Heart left ventricle (tissue), 16 donors: ENCODE measurements at places on chromosomes 2 and 18. TPM values are rescaled to one million over a fixed set of nuclear protein-coding genes. Genes with fewer than 3 reads are reported as not detected.

DNA sequence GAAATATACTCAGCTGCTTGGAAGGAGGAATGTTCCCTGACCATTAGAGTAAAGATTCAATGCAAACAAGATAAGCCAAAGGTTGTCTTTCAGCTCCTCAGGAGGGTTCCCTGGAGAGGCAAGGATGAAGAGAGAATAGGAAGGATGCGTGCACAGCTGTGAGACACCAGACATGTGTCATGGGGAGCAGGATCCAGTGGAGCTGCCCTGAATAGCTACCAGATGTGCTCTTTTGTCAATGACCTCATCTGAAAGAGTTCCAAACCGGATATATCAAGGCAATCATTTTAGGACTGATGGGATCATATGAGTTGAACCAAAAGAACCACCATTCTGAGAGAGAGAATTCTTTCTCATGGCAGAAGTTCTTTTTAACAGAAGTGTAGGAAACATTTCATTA is 490.6 kb downstream of the IRS1 start:
- H3K36me3 ChIP-seq: no peaks in the 10 kb centered on the region
- peak; percentile 34 for DNase-seq
- H3K4me1 ChIP-seq: no peaks in the 10 kb centered on the region
- no peaks in the 10 kb centered on the region for H3K27me3 ChIP-seq
- no peak overlapping the region for H3K4me3 ChIP-seq

- peaks cover 14% of the 10 kb centered on the region for H3K4me1 ChIP-seq
- no peak overlapping the region for H3K27ac ChIP-seq
- H3K36me3 ChIP-seq: no peaks in the 10 kb centered on the region
- no peak overlapping the region for H3K4me3 ChIP-seq
- no peak for DNase-seq
These were observed 175.0 kb downstream of the PRKCE start for GRCh38 chr2:45826460-45826859.

R3HDM1 gene
- 17.0 TPM for total RNA-seq

GRCh38 chr2:180819106-180819505 is 161.3 kb upstream of the UBE2E3 start:
- no peaks in the 10 kb centered on the region for H3K36me3 ChIP-seq
- H3K4me1 ChIP-seq: no peaks in the 10 kb centered on the region
- H3K27ac ChIP-seq: no peak overlapping the region
- no peaks in the 10 kb centered on the region for H3K27me3 ChIP-seq
- no peak overlapping the region for H3K4me3 ChIP-seq
- DNase-seq: no peak

DNA sequence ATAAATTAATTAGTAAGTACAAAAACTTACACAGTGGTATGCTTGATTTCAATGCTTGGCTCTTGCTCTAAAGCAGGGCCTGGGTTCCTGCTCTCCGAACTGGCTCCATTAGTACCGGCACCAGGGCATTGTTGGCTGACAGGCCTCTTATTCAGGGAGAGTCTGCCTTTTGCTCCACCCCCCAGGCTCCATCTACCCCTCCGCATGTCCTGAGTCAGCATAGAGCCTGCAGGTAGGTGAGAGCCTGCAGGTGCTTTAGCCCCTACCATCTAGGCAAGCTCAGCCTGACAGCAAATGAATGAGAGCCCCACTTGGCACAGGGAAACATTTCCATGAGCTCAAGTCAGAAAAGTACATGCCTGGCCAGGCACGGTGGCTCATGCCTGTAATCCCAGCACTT is 35.1 kb upstream of the EFHD1 start:
- H3K36me3 ChIP-seq: no peaks in the 10 kb centered on the region
- DNase-seq: no peak
- no peaks in the 10 kb centered on the region for H3K27me3 ChIP-seq
- H3K4me3 ChIP-seq: no peak overlapping the region

GRCh38 chr18:63962137-63962536 is 7.7 kb upstream of the SERPINB8 start:
- no peak for DNase-seq
- no peaks in the 10 kb centered on the region for H3K36me3 ChIP-seq
- H3K4me3 ChIP-seq: no peak overlapping the region
- no peak overlapping the region for H3K27ac ChIP-seq

DNA sequence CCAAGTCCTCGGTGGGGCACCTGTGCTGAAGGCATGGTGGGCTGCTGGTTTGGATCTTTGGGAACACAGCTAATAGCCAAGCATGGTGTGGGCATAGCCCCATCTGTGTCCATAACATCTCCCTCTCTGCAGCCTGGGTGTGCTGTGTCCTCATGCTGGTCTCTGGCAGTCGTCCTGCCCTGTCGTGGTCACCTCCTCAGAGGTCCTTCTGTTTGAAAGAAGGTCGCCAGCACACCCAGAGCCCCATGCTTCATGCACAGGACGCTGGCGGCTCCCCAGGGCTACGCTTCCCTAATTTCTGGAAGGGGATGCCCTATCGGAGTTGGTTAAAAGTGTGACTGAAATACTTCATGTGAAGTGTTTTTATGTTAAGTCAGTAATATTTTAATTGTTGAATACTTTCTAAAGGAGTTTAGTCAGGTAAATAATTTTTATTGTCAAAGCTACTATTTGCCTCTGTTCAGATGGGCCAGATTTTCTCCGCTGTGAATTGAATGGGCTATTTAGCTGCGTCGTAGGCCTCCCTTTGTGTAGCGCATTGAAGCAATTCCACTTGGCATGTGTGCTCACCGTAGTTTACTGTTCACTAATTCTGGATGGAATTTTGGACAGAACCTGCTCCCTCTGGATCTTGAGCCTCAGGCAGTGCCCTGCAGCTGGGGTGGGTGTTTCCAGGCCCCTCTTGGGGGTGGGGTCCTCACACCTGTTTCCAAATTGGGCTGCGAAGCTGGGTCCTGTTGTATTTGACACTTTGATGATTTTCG is 81.9 kb downstream of the WDSUB1 start:
- H3K27ac ChIP-seq: no peak overlapping the region
- no peak for DNase-seq
- H3K4me3 ChIP-seq: no peak overlapping the region
- no peaks in the 10 kb centered on the region for H3K27me3 ChIP-seq

GRCh38 chr2:225895126-225895525 is 495.6 kb downstream of the NYAP2 start:
- H3K27ac ChIP-seq: no peak overlapping the region
- no peaks in the 10 kb centered on the region for H3K27me3 ChIP-seq
- H3K4me1 ChIP-seq: no peaks in the 10 kb centered on the region
- H3K4me3 ChIP-seq: no peak overlapping the region

GRCh38 chr2:135954020-135954601 is 31.3 kb downstream of the DARS1 start:
- DNase-seq: no peak
- H3K36me3 ChIP-seq: peaks cover 3% of the 10 kb centered on the region
- no peak overlapping the region for H3K27ac ChIP-seq
- H3K4me1 ChIP-seq: peaks cover 15% of the 10 kb centered on the region
- no peaks in the 10 kb centered on the region for H3K27me3 ChIP-seq

GRCh38 chr2:1548910-1549673 is 135.8 kb downstream of the TPO start:
- no peaks in the 10 kb centered on the region for H3K27me3 ChIP-seq
- peaks cover 15% of the 10 kb centered on the region for H3K4me1 ChIP-seq
- no peak overlapping the region for H3K27ac ChIP-seq
- no peaks in the 10 kb centered on the region for H3K36me3 ChIP-seq
- no peak for DNase-seq
- no peak overlapping the region for H3K4me3 ChIP-seq

DNA sequence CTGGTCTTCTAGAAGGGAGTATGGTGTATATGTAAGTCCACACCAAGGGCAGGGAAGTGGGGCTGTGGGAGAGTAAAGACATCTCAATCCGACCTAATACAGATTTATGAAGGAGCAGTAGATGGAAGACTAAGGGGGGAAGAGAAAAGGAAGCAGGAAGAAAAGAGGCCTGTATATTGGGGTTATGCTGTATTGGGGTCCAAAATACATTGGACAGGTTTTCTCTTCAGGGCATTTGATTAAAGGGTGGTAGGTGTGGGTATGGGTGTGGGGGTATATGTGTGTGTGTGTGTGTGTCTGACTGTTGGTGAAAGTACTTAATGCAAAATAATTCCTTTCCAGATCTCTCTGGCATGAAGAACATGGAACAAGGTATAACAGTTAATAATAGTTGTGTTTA is 33.6 kb upstream of the SCYGR2 start:
- H3K27ac ChIP-seq: no peak overlapping the region
- no peak for DNase-seq
- H3K36me3 ChIP-seq: no peaks in the 10 kb centered on the region

PROC gene
- total RNA-seq: not detected

DNA sequence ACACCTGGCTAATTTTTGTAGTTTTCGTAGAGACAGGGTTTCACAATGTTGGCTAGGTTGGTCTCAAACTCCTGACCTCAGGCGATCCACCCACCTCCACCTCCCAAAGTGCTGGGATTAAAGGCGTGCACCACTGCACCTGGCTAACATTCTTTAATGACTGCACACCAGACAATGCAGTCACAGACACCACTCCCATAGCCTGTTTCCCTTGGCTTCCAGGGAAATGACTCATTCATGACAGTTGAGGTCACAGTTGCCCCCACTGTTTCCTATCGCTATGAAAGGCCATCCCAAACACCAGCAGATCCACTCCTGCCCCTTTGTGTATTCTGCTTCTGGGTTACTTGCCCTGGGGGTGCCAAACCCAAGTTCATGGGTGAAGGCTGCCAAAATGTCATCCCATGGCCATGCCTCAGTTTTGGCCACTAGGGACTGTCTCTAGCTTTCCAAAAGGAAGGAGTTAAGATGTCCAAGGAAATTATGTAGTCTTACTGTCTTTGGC is 8.7 kb downstream of the CHMP1B start:
- no peaks in the 10 kb centered on the region for H3K27me3 ChIP-seq
- H3K27ac ChIP-seq: no peak overlapping the region
- no peak overlapping the region for H3K4me3 ChIP-seq
- no peaks in the 10 kb centered on the region for H3K36me3 ChIP-seq

SULT1C2 gene
- not detected for total RNA-seq

GRCh38 chr18:47968006-47968676 is 37.7 kb upstream of the SMAD2 start:
- H3K4me1 ChIP-seq: peaks cover 4% of the 10 kb centered on the region
- no peaks in the 10 kb centered on the region for H3K36me3 ChIP-seq
- no peak overlapping the region for H3K27ac ChIP-seq

DNA sequence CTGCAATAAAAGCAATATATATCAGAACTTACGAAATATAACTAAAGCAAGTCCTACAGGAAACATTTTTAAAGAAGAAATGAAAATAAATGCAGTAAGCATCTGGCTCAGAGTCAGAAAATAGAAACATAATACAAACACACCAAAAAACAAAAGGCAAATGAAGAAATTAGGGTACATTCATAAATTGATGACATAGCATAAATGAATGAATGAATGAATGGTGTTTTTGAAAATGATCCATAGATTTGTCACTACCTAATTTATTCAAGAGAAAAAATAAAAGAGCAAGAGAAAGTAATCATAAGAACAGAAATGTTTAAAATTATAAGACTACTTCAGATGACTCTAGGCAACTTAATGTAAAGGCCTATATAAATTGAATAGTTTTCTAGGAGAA is 226.1 kb upstream of the CDH20 start:
- no peaks in the 10 kb centered on the region for H3K27me3 ChIP-seq
- H3K27ac ChIP-seq: no peak overlapping the region
- H3K4me3 ChIP-seq: no peak overlapping the region
- DNase-seq: no peak

GRCh38 chr2:99504844-99505584 is 15.2 kb upstream of the REV1 start:
- peaks cover 2% of the 10 kb centered on the region for H3K4me1 ChIP-seq
- no peak overlapping the region for H3K27ac ChIP-seq
- peaks cover 3% of the 10 kb centered on the region for H3K27me3 ChIP-seq
- no peak overlapping the region for H3K4me3 ChIP-seq
- no peak for DNase-seq
- H3K36me3 ChIP-seq: no peaks in the 10 kb centered on the region

GRCh38 chr2:9424447-9425164 is 1.2 kb downstream of the CPSF3 start:
- DNase-seq: no peak
- no peaks in the 10 kb centered on the region for H3K4me1 ChIP-seq
- peak overlapping the region; percentile 61 for H3K4me3 ChIP-seq
- H3K27me3 ChIP-seq: no peaks in the 10 kb centered on the region

ST8SIA3 gene
- total RNA-seq: not detected

GRCh38 chr2:203347375-203347774 is 19.2 kb downstream of the ABI2 start:
- H3K27ac ChIP-seq: no peak overlapping the region
- no peak overlapping the region for H3K4me3 ChIP-seq
- H3K27me3 ChIP-seq: no peaks in the 10 kb centered on the region
- H3K36me3 ChIP-seq: peaks cover 12% of the 10 kb centered on the region
- peaks cover 4% of the 10 kb centered on the region for H3K4me1 ChIP-seq

- H3K36me3 ChIP-seq: no peaks in the 10 kb centered on the region
- H3K4me1 ChIP-seq: no peaks in the 10 kb centered on the region
- H3K27ac ChIP-seq: no peak overlapping the region
- no peak overlapping the region for H3K4me3 ChIP-seq
These were observed 144.8 kb upstream of the RGPD4 start for GRCh38 chr2:107681936-107682335.

GRCh38 chr2:115976916-115977315 is 1534.5 kb downstream of the DPP10 start:
- H3K27me3 ChIP-seq: no peaks in the 10 kb centered on the region
- H3K4me3 ChIP-seq: no peak overlapping the region
- no peaks in the 10 kb centered on the region for H3K4me1 ChIP-seq
- H3K36me3 ChIP-seq: no peaks in the 10 kb centered on the region

DNA sequence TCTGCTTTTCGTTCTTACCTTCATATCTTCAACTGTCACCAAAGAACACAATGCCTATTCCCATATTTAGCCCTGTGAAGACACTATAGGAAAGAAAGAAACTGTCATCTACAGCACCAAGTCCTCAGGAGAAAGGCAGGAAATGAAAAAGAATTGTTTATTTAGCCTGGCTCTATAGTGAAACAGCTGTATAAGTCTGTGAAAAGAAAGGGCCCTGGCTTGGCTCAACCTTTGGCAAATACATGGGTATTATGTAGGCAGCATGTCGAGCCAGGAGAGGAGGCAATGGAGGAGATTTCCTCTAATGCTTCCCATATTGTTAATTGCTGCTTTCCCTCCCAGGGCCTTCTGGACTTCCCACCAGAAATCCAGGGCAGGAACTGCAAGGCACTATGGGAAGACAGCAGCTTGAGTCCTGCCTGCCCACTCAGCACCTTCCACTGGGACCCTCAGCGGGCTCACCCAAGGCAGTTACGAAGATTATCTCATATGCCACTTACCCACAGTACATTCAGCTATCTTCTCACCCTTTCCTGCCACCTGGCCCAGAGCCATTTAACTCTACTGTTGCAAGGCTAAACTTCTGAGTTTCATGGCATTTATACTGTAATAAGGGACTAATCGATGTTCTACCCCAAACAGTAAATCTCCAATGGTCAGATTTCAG is 30.1 kb downstream of the SLC8A1 start:
- H3K27ac ChIP-seq: peak overlapping the region; percentile 39
- no peak overlapping the region for H3K4me3 ChIP-seq
- H3K4me1 ChIP-seq: peaks cover 12% of the 10 kb centered on the region
- no peaks in the 10 kb centered on the region for H3K36me3 ChIP-seq
- DNase-seq: peak; percentile 36
- no peaks in the 10 kb centered on the region for H3K27me3 ChIP-seq

- peaks cover 5% of the 10 kb centered on the region for H3K4me1 ChIP-seq
- no peak for DNase-seq
- no peak overlapping the region for H3K27ac ChIP-seq
These were observed 11.9 kb downstream of the FIGN start for GRCh38 chr2:163723881-163724280.

- H3K4me1 ChIP-seq: no peaks in the 10 kb centered on the region
- H3K27me3 ChIP-seq: no peaks in the 10 kb centered on the region
- DNase-seq: no peak
- no peak overlapping the region for H3K4me3 ChIP-seq
- no peaks in the 10 kb centered on the region for H3K36me3 ChIP-seq
These were observed 131.4 kb downstream of the MSH2 start for GRCh38 chr2:47534179-47534919.

GRCh38 chr18:34729264-34729663 is 19.2 kb downstream of the DTNA start:
- peak overlapping the region; percentile 86 for H3K27ac ChIP-seq
- no peaks in the 10 kb centered on the region for H3K36me3 ChIP-seq
- H3K27me3 ChIP-seq: no peaks in the 10 kb centered on the region
- DNase-seq: no peak
- H3K4me3 ChIP-seq: no peak overlapping the region
